Bone marrow (tissue), 2 donors: ENCODE measurements at places on chromosomes 3 and 15.

DNA sequence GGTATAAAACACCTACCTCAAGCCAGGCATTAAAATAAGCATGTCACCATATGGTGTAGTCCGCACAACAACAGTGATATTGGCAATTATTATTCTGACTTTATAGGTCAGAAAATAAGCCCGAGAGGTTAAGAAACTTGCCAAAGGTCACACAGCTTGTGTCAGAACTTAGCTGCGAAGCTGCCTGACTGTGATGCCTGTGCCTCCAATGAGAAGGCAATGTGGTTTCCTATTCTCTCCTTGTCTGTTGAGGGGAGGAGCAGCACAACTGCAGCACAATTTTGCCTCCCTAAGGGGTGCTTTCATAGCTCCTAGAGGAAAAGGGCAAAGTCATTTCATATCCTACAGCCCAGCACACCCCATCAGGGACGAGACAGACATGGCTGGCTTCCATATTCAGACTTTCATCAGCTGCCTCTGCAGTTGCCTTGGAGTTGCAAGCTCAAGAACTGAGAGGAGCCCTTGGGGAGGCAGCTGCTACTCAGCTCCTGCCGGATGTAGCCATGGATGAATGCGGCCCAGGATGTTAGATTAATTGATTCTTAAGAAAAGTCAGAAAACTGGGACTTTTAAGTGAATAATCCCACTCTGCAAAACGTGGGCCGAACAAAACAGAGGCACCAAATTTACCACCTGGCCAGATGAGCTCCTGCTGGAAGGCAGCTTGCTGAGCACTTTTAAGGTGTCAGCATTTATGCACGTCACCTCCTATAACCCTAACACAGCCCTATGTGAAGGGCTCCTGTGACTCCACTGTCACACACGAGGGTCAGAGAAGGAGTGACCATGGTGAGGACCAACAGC lies 38.5 kb downstream of the MYO5C start:
- DNase-seq, result no peak

GRCh38 chr3:140553591-140553990 lies 124.3 kb upstream of the TRIM42 start:
- no peak for DNase-seq

- no peak for DNase-seq
Measured at GRCh38 chr3:185422677-185423076, 59.7 kb downstream of the MAP3K13 start.

DNA sequence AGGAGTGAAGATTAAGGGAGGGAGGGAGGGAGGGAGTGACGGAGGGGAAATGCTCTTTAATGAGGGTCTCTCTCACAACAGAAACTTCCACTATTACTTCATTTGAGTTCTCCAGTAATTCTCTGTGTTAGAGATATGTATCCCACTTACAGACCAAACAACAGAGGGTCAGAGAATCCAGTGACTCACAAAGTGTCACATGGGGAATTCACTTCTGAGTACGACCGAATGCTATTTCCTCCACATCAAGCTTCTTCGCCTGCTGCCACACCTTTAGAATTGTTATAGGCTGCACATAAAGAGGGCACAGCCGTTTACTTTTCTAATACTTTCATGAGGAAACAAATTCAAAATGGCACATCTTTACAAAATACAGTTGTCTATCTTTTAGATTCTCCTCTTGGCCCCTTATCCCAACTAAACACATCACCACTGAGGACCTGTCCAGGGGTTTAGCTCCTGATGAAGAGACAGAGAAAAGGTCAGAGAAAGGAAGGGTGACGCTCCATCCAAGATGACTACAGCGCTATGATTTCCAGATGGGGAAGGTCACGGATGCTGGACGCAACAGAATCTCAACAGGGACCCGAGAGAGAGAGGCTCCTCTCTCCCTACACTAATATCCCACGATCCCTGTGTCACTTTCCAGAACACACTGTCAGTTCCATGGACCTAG lies 119.0 kb downstream of the XXYLT1 start:
- no peak for DNase-seq

- DNase-seq, result no peak
Measured at GRCh38 chr3:115898656-115899410, 275.5 kb downstream of the GAP43 start.

- DNase-seq, result no peak
Measured at GRCh38 chr15:52805351-52806283, 15.5 kb upstream of the ONECUT1 start.
